ENCODE measurements at places on chromosomes 16 and 17.

- peak; percentile 8 for DNase-seq
These were observed 346.6 kb downstream of the SNX29 start for GRCh38 chr16:12323007-12323758.

GRCh38 chr16:17063201-17064139 is 407.3 kb downstream of the XYLT1 start:
- DNase-seq, result no peak

GRCh38 chr16:68717684-68718083 is 19.4 kb upstream of the CDH1 start:
- no peak for DNase-seq

- DNase-seq, result no peak
These were observed 118.8 kb downstream of the AXIN2 start for GRCh38 chr17:65442691-65443090.

All from effector memory CD4-positive, alpha-beta T cell (primary cell).